Stimulated activated CD8-positive, alpha-beta memory T cell treated with anti-CD3 and anti-CD28 coated beads, Interleukin-15, amount 100 ng/mL, for 24 hours (primary cell): ENCODE measurements at places on chromosomes 2 and 18.

DNA sequence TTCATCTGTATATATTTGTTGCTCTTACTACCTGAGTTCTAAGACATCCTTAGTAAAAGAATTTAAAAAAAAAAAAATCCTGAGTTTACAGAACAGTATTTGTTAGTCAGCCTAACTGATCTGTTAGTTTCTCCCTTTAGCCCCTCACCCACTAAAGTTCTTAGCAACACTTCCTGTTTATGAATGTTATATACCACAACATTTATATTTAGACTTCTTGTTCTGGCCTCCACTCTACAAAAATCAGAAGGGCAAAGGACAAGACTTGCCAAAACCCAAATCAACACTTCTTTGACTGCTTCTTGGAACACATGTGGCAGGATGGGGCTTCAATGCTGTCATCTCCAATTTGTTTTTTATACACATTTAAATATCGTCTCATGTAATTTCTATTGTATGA is 71.1 kb downstream of the MGAT5 start:
- DNase-seq = no peak

DNA sequence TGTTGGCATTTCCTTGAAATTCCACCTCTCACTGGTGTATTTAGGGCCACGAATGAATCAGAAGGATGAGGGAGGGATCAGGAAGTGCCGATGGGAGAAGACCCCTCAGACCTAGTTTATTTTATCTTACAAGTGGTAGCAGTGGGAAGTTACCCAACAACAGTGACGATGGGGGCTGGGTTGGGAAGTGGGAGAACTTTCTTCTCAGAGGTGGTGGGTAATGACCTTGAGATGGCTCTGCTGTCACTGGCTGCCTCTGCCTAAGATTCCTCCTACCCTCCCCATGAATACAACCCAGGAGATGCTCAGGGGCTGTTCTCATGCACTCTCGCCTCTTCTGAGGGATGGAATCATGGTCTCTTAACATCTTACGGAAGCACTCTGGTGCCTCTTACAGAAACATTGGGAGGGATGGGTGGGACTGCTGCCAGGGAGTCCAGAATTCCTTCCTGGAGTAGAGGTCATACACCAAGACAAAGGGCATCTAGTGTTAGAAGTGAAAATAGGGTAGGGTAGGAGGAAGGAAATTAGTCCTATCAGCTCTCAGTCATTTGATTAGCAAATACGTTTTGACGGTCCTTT is 58.5 kb upstream of the TXNDC2 start:
- DNase-seq = no peak

GRCh38 chr2:234816491-234816890 is 135.3 kb upstream of the SH3BP4 start:
- DNase-seq = no peak

DNA sequence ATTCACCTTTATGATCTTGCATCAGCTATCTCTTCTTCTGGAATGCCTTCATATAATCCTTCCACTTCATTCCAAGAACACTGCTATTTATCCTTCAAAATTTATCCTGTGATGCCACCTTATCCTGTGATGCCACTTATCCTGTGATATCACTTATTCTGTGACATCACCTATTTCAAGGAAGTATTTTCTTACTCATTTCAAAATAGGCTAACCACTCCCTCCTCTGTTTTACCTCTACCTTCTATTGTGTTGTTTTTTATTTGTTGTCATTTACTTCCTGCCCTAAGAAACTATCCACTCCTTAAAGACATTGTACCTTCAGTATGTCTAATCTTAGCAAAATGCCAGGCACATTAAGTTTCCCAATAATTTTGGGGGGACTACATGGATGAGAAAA is 38.8 kb downstream of the CD226 start:
- no peak for DNase-seq

GRCh38 chr2:65231892-65232477 is 4.4 kb downstream of the ACTR2 start:
- DNase-seq = no peak

DNA sequence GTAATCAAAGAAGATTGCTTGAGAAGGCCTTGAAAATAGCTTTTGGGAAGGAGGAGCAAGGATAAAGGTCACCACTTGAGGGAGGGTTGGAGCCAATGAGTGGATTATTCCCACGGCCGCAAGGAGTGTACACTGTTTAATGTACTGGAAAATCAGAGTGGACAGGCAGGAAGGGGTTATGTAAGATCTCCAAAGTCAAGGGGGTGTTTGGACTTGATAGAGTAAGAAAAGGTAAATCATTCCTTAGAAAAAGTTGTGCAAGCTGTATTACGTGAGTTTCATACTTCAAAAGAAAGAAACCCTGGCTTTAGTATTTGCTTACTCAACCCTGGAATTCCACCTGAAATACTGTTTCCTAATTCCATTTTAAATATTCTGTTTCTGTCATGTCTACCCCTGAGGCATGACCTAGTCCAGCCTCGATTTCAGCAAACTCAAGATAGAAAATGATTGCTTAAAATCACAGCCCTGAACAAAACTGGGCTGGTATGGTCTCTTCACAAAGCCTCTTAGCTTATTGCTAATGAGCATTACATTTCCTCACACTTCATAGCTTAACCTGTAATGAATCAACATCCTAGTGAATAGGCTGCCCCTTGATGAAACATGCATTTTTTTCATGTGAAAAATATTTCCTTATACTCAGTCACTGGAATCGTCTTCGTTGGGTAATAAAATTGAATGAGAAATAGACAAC is 1.1 kb downstream of the MREG start:
- no peak for DNase-seq

DNA sequence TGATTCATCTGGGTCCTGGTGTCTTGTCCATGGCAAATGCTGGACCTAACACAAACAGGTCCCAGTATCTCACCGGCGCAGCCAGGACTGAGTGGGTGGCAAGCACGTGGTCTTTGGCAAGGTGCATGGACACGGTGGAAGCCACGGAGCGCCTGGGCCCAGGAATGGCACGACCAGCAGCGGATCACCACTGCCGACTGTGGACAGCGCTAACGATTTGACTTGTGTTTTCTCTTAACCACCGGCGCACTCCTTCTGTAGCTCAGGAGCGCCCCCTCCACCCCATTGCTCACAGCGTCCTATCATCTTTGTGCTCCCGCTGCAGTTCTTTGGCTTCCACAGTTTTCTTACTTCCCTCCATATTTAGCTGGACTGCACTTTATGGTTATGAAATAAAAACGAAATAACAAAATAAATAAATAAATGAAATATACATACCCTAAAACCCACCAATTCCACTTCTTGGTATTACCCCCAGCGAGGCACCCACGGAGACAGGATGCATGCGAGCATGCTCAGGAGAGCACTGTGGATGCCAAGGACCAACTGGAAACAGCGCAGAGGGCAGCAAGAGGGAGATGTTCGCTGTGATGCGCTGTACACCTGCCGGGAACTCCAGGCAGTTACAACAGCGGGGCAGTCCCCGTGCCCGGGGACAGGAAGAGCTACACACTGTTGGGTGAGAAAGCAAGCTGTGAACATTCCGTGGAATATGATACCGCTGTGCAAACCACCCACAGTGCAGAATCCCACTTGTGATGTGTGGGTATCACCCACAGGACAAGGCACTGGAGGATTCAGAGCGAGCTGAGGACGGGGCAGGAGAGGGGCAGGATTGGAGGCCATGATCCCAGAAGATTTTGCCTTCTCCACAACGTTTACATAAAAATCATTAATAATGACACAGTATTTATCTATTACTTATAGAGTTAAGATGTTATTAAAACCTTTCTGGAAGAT is 7.0 kb upstream of the CIDEA start:
- DNase-seq = no peak

GRCh38 chr2:14901737-14902136 is 269.2 kb downstream of the LRATD1 start:
- no peak for DNase-seq

- DNase-seq = no peak
Observed at GRCh38 chr2:231351648-231352047, 43.9 kb upstream of the B3GNT7 start.

GRCh38 chr18:24443870-24444269 is 16.6 kb upstream of the HRH4 start:
- no peak for DNase-seq

- DNase-seq = no peak
Observed at GRCh38 chr2:160345071-160345764, 145.1 kb upstream of the ITGB6 start.
